ENCODE measurements at places on chromosomes 16 and 17.
A peak's percentile ranks its signal among the peaks of the same experiment; 100 is the strongest.

GRCh38 chr17:57369509-57369945, 113.2 kb downstream of the MSI2 start:
- peak; percentile 37 for DNase-seq

GRCh38 chr16:57824888-57825287, 22.6 kb upstream of the KIFC3 start:
- no peak for DNase-seq

GRCh38 chr17:76527430-76528111, 9.9 kb downstream of the CYGB start:
- DNase-seq, result no peak

DNA sequence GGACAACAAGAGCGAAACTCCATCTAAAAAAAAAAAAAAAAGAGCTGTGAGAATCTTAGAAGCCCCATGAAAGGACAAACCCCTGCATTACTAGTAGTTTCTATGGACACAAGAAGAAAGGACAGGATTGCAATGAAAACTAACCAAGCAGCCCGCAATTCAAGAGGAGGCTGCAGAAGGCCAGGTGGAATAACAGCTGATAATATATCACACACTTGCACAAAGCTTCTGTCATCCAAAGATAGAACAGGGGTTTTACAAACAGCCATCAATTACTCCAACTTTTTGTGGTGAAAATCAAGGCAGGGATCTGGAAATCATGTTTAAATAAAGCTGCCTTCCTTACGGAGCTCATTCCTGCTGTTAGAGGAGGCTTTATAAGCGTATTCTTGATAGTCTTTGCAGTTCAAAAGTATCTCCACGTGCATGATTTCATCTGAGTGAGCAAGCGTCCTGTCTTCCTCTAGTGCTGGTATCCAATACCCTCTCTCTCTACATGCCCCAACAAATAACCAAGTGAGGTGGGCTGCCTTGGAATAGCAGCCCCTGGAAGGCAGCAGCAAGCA, 23.1 kb upstream of the TMEM94 start:
- DNase-seq, result no peak

DNA sequence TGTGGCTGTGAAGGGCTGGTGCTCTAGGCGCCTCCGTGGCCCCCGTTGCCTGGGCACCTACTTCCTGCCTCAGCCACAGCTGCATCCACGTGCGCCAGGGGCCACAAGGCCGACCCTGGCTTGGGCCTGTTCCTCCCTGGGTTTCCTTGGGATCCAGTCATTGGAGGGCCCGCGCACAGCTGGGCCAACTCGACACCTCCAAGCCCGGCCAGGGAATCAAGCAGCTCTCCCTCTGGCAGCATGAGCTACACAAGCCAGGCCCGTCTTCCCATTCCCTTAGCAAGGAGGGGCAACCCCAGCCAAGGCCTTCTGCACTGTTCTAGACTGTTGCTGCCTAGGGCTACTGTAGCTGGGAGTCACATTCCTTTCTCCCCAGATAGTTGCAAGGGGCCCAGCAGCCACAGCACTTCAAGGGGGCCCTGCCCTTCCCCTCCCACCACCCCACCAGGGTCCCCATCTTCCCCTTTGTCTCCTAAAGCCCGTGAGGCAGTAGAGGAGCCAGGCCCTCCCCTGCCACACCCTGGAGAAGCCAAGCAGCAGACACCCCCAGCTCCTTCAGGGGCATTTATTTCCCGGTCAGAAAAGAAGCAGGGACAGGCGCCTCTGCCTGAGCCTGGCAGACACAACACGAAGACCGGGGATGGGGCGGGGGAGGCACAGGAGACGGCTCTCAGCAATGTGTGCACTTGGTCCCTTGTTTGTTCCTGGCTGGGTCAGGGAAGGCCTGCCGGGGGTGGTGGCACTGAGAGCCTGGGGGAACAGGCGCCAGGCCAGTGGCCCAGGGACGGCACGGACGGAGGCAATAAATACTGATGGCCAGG, 3.8 kb downstream of the ARHGDIA start:
- peak; percentile 62 for DNase-seq

Measured in activated CD4-positive, alpha-beta T cell treated with anti-CD3 and anti-CD28 coated beads, Interleukin-2, Interleukin-6, amounts not matched to agents 100 ng/mL and 50 ng/mL, durations not matched to agents 16 hours and 8 hours (primary cell).